ENCODE measurements at places on chromosomes 6 and 20.
A peak's percentile ranks its signal among the peaks of the same experiment; 100 is the strongest.

- DNase-seq: peak; percentile 53
Measured at GRCh38 chr6:142474531-142475289, 172.9 kb downstream of the ADGRG6 start.

- no peak for DNase-seq
Measured at GRCh38 chr20:63330084-63330760, 30.9 kb downstream of the CHRNA4 start.

- DNase-seq: no peak
Measured at GRCh38 chr20:8969146-8969583, 99.7 kb upstream of the PLCB4 start.

DNA sequence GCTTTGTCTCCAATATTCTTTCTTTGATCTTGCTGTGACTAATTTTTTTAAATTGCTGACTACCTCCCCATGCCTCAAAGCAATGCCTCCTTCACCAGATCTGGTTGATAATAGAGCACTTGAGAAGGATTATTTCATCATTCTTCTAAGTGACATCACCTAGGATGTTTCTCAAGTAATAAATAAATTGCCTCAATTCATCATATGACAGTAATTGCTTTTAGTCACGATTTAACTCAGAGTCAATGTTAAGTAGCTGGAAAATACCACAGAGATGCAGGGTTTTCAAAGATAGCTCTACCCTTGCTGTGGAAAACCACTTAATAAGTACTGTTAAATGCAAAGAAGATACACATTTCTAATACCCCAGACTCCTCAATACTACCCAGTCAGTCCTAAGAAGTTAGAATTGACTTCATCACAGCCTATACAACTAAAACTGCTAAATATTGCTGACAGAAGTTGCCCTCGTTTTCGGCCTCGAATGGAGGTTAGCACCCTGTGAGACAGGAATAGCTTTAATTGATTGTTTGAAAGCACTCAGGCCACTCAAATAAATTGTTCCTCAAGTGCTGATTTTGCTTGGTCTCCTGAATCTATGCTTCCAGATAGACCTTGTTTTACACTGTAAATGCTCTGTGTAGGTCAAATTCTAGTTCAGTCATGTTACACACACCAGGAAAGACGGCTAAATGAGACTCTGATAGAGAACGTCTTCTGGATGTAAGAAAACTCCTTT lies 640.6 kb upstream of the CHD6 start:
- no peak for DNase-seq

DNA sequence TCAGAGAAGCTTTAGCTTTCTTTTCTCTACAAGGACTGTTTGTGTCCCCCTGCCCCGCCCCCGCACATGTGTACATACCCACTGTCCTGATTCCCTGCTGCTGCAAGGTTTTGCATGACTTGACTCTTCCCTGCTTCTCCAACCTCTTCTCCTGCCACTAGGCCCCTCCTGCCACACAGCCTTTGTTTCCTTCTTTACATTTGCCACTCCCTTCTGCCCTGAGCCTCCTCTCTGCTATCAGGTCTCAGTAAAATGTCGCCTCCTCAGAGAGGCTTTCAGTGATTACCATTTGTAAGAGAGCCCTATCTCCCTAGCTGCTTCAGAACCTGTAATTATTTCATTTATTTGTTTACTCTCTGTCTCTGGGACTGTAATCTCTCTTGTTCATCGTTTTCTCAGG lies 56.4 kb upstream of the VSTM2L start:
- no peak for DNase-seq

- no peak for DNase-seq
Measured at GRCh38 chr20:59783641-59784010, 149.8 kb downstream of the SYCP2 start.

DNA sequence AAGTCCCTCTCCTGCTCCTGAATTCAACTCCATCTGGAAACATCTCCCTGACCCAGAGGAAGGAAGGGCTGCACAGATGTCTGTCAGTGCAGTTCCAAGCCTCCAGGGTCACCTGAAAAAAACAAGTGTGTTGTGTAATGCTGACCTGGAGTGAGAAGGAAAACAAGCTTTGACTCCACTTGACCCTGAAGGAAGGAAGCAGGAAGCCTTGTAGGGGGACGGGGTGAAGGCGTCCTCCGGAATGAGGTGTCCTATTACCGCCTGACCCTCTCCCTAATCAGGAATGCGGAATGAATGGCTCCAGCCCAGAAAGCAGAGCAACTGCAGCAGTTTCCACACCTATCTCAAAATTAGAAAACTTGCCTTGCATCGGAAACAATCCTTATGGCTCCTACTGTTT lies 13.9 kb upstream of the ADGRF5 start:
- no peak for DNase-seq

DNA sequence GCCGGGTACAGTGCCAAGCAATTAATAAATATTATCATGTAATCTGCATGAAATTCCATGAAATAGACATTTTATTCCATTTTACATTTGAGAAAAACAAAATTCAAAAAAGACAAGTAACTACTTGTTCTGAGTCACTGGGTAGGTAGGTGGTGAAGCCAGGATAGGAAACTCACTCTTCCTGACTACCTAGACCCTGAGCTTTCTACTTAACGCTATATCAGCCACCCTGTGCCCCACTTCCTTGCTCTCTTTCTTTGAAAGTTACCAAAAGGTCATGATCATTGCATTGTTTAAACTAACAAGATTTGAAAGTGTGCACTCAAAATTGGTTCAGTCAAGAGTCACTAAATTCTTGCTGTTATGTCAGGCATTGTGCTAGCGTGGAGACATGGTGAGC lies 235.7 kb downstream of the CD83 start:
- no peak for DNase-seq

GRCh38 chr6:112307707-112308106 lies 39.4 kb upstream of the RFPL4B start:
- peak; percentile 75 for DNase-seq

DNA sequence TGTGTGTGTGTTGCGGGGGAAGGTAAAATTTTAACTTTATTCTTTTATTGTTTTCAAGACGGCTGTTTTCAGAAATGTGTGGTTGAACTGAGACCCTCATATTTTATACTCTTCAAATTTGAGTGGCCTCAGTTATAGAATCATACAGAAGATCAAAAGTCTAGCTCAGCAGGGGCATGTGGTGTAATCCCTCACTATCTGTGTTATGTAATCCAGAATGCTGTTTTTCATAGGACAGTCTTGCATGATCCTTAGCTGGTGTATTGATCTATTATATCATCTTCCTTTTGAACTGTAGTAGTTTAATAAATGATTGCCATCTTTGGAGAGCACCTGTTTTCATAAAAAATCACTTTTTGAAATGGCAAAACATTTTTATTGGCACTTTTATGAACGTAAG lies 1.4 kb downstream of the PLCB4 start:
- DNase-seq: no peak

DNA sequence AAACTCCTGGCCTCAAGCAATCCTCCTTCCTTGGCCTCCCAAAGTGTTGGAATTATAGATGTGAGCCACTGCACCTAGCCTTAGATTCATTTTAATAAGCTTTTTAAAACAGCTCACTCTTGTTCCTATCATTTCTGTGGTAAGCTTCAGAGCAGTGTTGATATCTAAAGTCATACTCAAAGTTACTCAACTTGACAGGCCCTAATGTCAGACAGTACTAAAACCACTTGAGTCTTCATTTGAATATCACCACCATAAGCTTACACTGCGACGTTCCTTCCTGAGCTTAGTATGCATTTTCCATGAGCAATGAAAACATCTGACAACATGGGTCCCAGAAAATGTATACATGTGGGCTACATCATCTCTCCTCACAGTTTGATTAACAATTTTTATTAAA lies 6.0 kb downstream of the FUCA2 start:
- DNase-seq: no peak

DNA sequence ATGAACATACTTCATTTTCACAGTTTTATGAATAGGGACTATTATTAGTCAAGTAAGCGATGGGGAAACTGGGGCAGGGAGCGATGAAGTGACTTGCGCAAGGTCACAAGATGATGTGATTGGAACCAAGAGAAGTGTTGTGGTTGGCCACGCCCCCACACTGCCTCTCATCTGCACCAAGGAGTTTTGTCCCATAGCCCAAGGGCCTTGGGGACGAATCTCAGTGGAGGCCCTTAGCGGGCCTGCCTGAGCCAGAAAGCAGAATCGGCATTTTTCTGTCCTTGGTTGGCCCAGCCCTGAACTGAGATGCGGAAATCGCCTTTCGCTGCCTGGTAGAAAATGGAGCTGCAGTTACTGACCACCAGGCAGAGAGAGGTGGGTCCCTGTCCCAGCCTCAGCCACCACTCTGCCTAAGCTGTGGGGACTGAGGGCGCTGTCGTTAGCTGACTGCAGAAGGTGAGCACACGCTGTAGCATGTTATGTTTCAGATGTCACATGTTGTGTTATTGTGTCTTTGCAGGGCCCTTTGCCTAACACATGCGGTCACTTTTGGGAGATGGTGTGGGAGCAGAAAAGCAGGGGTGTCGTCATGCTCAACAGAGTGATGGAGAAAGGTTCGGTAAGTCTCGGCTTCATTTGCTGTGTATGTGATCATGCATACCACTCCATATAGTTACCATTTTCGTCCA lies 57.8 kb downstream of the PTPN1 start:
- peak; percentile 71 for DNase-seq

DNA sequence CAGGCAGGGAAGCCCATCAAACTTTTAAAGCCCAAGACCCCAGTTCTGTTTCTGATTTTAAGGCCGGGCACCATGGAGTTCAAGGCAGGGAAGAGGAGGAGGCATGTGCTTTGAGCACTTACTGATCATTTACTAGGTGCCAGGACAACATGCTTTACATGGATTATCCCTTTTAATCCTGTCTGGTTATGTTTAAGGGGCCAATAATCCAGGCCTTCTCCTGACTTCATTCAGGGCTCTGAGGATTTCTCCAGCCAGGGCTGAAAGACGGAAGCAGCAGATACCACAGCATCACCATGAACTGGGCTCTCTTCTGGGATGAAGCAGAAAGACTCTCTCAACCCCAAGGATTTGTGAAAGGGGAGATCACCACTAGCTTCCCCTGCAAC lies 4.1 kb downstream of the CCND3 start:
- DNase-seq: no peak

DNA sequence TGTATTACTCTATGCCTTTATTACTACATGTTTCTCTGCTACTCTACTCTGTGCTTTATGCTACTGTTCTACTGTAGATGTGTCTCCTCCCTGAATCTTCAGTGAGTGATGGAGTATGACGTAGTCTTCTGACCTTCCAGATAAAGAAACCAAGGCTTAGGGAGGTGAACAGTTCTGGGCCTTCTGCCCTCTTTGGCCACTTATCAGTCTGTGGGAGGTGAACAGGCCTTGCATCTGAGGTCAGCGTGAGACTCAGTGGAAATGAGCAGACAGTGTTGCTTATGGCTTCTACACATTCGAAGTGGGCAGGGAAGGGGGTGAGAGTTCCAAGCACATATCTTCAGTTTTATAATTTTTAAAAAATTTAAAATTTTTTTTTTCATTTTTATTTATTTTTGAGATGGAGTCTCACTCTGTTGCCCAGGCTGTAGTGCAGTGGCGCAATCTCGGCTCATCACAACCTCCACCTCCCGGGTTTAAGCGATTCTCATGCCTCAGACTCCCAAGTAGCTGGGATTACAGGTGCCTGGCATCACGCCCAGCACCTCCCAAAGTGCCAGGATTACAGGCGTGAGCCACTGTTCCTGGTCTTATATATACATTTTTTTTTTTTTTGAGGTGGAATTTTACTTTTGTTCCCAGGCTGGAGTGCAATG lies 24.2 kb downstream of the MYBL2 start:
- no peak for DNase-seq

- DNase-seq: no peak
Measured at GRCh38 chr6:96152114-96152708, 136.4 kb downstream of the FUT9 start.

GRCh38 chr6:109056661-109057060 lies 38.0 kb downstream of the SESN1 start:
- no peak for DNase-seq

- peak; percentile 66 for DNase-seq
Measured at GRCh38 chr6:89689732-89690131, 51.2 kb upstream of the LYRM2 start.

DNA sequence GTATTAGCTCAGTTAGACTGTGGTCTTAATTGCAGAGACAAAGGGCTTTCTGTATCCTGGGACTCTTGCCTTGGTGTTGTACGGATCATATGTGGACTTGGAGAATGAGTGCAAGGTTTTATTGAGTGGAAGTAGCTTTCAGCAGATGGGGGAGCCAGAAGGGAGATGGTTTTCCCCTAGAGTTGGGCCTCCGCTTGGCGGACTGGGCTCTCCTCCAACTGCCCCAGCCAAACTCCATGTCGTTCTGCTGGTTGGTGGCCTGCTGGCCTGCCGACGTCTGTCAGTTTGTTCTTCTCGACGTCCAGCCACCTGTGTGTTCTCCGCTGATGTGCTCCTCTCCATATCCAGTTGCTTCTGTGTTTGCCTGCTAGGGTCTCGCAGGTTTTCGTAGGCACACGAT lies 189.5 kb upstream of the FLRT3 start:
- DNase-seq: no peak

GRCh38 chr20:50491926-50492634 lies 18.1 kb upstream of the PTPN1 start:
- DNase-seq: no peak

GRCh38 chr20:19403549-19403948 lies 191.1 kb downstream of the SLC24A3 start:
- DNase-seq: no peak

- peak; percentile 94 for DNase-seq
Measured at GRCh38 chr6:4362326-4362725, 227.0 kb upstream of the ECI2 start.

DNA sequence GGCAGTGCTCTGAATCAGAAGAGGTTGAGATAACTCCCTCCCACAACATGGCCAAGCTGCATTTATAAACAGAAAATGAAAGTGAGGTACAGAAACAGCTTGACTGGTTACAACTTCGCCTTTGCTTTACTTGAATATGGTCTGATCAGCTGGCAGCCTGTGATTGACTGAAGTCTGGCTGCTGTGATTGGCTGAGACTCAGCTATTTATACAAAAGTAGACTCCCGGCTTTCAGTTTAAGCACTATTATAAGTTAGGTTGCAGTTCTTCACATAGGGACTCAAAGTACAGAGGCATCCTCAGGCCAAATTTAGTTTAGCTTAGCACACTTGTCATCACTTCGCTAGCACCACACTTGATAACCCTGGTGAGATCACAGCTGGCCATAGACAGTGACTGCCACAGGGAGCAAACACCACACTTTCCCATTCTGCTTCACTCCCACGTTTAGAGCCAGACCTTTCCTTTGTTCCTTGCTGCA lies 362.6 kb downstream of the EPM2A start:
- no peak for DNase-seq
